ENCODE measurements at places on chromosomes 1 and 21.

GRCh38 chr1:114609026-114609425, 27.6 kb upstream of the BCAS2 start:
- DNase-seq: no peak

- DNase-seq: no peak
These were observed 9.3 kb downstream of the ATP1A2 start for GRCh38 chr1:160124705-160125478.

GRCh38 chr1:241485145-241485544, 34.4 kb downstream of the FH start:
- DNase-seq: no peak

GRCh38 chr21:31414263-31415000, 70.4 kb upstream of the TIAM1 start:
- no peak for DNase-seq

DNA sequence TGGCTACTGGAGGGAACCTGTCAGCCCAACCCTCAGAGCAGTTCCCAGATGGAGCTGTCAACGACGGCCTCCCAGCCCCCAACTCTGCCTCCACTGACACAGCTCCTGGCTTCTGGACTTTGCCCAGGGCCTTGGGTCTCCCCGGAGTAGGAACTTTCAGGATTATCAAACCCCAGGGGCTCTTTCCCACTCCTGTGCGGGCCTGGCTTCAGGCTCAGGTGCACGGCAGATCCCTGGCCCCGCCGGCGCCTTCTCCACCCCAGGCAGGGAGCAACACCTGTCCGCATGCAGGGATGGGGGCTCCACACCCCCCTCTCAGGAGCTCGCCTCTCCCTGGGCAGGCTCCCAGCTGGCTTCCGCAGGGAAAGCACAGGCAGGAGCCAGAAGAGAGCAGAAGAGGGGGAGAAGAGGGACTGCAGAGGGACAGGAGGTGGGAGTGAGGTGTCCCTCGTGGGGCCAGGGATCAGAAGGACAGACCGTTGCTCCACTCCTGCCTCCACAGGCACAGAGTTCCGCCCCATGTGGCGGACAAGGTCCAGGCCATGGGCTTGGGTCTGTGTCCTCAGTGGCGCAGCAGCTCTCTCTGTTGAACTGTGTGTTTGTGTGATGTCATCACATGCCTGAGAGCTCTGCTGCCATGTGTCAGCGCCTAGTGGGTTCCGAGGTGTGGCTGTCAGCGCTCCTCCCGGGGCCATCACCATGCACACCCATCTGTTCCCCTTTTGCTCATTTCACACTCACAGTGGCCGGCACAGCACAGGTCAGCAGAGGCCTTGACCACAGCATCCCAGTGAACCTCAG, 107.7 kb downstream of the PDE9A start:
- peak; percentile 7 for DNase-seq

GRCh38 chr1:232921381-232921780, 29.0 kb upstream of the NTPCR start:
- DNase-seq: no peak

DNA sequence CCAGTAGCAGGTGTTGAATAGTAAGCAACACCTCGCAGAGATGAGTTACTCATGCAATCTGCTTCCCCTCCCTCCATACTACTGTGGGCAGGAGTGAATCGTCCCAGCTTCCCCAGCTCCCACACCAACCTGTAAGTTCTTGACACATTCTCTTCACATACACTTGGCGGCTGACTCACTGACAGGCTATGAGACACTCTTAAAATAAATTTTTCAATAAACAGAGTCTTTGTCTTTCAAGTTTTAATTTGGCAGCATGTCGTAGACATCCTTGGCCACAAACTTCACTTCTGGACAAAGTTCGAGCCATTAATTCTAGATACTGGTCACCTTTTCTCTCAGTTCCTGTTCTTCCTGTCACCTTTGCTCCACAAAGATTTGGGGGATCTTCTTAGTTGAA, 290.7 kb downstream of the TM2D1 start:
- no peak for DNase-seq

- DNase-seq: peak; percentile 64
These were observed 24.9 kb upstream of the KCNC4 start for GRCh38 chr1:110185181-110185580.

GRCh38 chr1:27523337-27524020, 33.5 kb upstream of the WASF2 start:
- DNase-seq: no peak

- DNase-seq: no peak
These were observed 76.3 kb upstream of the LRRC7 start for GRCh38 chr1:69491416-69491815.

GRCh38 chr1:70866542-70867264, 180.9 kb downstream of the PTGER3 start:
- no peak for DNase-seq

DNA sequence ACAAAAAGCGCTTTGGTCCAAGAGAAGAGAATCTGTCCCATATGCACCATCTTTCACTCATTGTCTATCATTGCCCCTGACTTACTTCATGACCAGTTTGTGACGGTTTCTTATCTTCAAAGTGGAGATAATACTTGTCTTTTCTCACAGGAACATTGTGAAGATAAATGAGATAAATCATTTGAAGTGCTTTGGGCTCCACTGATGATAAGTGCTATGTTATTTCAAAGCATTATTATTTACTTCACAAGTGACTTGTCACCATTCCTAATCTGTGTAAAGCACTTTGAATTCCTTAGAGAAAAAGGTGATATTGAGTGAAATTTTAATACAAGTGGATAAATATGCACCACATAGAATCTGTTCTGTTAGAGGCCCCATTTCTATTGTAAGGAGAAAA, 731.6 kb upstream of the PTBP2 start:
- no peak for DNase-seq

DNA sequence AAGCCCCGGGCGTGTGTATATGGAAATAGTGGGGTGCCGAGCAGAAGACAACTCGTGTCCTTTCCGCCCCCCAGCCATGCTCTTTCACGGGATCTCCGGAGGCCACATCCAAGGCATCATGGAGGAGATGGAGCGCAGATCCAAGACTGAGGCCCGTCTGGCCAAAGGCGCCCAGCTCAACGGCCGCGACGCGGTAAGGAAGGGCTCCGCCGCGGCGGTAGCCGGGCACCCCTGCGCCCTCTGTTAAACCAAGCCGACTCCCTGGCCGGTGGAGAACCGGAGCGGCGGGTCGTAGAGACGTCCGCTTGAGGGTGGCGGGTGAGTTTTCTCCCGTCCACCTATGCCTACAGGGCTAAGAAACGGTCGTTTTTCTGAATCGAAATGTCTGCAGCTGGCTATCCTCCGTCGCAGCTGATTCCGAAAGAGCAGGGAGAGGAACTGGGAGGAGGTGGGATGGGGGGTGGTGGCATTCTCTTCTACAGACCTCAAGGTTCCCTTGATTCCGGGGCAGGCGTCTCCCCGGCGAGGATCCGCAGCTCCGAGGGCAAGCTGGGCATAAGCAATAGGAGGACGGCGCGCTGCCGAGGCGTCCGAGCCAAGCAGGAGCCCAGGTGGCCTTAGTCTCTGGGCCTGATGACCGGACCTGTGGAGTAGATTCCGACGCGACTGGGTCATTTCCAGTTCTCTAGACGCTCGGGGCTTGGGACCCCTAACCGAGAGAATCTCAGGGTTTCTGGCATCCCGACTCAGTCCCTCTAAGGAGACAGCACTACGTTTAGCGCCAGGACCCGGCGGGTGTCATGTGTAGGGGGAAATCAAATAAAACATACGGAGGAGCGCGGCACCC, 856 bp downstream of the LHX9 start:
- DNase-seq: no peak

DNA sequence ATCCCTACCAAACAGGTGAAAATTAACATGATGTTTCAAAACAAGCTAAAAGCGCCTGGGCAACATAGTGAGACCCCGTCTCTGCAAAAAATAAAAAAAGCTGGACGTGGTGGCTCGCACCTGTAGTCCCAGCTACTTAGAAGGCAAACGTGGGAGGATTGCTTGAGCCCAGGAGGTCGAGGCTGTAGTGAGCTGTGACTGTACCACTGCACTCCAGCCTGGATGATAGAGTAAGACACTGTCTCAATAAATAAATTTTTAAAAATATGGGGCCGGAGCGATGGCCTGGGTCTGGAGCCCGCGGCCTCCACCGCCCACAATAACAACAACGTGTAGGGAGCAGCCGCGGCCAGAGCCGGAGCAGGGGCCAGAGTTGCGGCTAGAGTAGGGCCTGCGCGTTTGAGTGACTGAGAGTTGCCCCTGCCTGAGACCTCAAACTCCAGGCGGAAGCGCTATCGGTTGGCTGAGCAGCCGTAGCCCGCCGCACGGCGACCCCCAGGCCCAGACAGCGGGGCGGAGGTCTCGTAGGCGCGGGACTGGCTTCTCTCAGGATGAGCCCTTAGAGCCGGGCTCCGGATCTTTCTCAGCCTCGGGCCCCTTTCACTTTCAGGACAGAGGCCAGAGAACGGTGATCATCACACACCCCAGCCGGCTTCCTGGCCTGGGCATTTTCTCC, 41.4 kb downstream of the ZMYM1 start:
- no peak for DNase-seq

GRCh38 chr1:184805667-184806295, 51.1 kb upstream of the EDEM3 start:
- DNase-seq: peak; percentile 62

- DNase-seq: no peak
These were observed 28.5 kb downstream of the KNCN start for GRCh38 chr1:46522969-46523320.

- no peak for DNase-seq
These were observed 27.4 kb downstream of the MRPS6 start for GRCh38 chr21:34100790-34101189.

DNA sequence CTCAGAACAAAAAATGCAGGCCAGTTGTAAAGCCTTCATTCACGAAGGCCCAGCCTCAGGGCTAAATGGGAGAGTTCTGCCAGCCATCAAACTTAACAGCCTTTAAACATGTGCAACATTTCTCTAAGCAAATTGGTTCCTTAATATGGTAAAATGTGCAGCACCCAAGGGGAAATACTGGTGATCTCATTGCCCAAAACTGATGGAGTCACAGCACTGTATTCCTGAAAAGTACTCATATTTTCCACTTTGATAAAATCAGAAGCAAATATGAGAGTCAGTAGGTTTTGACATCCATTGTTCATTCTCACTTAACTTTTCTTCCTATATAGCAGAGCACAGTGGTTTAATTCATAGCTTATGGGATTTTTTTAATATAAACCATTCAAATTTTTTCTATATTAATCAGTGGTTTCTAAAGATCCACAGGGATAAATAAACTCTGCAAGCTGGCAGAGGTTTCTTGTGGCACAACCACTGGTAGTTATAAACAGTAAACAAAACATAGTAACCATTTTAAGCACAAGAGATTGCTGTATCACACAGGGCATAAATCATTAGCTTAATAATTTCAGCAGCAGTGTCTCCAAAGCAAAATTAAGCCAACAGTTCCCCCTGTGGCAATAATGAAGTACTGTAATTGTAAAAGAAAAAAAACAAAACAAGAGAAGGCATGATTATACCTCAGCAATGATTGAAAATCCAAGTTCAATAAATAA, 106.9 kb upstream of the LYPLAL1 start:
- DNase-seq: no peak

DNA sequence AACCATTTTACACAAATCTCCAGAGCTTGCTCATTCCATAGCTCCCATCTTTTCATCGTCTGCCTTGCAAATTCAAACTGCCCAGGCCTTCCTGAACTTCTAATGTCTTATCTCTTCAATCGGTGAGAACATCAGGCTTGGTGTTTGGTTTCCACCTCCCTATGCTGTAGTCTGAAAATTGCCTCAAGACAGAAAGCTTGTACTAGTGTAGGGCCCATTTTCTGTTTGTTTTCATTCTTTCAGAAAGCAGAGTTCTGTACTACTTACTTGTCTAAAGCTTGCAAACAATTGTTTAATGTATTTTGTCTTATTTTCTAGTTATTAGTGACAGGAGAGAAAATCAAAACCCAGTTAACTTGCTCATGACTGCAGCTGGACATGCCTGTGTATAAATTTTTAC, 16.8 kb downstream of the HOOK1 start:
- DNase-seq: no peak

DNA sequence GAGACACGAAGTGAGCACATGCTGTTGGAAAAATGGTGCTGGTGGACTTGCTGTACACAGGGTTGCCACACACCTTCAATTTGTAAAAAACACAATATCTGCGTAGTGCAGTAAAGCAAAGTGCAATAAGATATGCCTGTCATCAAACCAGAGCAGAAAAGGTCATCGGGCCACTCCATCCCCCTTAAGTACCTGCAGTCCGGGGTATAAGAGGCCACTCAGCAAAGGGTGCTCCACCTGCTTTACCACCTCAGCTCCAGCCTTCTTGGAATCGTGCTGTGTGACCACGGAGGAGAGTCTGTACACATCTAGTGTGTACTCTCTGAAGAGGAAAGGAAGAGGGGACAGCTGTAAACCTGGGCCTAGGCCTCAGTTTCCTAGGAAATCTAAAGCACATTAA, 10.9 kb downstream of the YARS1 start:
- DNase-seq: no peak

DNA sequence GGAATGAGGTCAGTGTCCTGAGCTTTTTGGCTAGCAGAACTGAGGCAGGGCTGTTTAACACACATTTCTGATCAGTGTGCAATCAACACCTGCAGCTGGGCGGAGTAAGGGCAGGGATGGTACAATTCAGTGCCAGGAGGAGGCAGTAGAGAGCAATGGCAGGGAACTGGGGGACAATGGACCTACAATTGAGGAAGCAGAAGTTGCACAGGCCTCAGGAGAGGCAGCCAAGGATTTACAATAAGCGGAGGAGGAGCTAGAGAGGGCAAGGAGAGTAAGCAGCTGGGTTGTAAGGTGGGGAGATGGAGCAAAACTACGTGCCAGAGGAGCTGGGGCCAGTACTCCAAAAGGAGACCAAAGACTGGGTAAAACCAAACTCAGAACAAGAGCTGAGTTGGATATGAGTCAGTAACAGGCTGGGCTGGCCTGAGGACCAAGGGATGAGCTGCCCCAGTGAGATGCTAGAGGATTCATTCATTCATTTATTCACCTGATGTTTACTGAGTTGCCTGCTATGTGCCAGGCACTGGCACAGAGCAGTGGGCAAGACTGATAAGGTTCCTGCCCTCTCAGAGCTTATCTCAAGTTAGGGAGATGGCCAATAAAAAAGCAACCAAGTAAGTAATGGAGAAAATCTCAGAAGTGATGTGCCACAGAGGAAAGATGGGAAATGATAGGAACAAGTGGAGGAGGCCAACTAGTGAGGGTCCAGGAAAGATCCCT, 10.4 kb upstream of the GALE start:
- DNase-seq: no peak

DNA sequence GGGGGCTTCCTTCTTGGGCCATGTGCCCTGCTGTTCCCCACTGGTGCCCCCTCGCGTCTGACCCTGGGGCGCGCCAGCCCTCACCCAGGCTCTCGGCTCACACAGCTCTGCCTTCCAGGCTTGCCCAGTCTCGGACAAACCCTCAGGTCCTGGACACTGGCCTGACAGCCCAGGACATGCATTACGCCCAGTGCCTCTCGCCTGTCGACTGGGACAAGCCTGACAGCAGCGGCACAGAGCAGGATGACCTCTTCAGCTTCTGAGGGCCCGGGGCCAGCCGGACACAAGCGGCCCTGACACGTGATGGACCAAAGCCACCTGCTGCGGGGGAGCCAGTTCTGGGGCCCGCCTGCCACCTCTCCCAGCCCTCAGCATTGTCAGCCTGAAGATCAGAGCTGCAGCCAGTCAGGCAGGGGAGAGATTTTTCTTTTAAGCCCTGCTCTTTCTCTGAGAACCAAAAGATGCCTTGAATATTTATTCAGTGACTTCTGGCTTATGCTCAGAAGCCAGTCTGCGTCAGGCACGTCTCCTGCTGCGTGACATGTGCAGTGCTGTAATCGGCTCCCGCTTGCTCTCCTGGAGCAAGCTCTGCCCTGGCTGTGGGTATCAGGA, 23.4 kb downstream of the LDLRAP1 start:
- peak; percentile 47 for DNase-seq
